IPS DF 19.7 (cell line): ENCODE measurements at places on chromosomes 7 and 10.

GRCh38 chr7:92794831-92795230 is 41.5 kb downstream of the CDK6 start:
- no peak for DNase-seq

GRCh38 chr7:28606421-28606820 is 194.1 kb downstream of the CREB5 start:
- DNase-seq = no peak

DNA sequence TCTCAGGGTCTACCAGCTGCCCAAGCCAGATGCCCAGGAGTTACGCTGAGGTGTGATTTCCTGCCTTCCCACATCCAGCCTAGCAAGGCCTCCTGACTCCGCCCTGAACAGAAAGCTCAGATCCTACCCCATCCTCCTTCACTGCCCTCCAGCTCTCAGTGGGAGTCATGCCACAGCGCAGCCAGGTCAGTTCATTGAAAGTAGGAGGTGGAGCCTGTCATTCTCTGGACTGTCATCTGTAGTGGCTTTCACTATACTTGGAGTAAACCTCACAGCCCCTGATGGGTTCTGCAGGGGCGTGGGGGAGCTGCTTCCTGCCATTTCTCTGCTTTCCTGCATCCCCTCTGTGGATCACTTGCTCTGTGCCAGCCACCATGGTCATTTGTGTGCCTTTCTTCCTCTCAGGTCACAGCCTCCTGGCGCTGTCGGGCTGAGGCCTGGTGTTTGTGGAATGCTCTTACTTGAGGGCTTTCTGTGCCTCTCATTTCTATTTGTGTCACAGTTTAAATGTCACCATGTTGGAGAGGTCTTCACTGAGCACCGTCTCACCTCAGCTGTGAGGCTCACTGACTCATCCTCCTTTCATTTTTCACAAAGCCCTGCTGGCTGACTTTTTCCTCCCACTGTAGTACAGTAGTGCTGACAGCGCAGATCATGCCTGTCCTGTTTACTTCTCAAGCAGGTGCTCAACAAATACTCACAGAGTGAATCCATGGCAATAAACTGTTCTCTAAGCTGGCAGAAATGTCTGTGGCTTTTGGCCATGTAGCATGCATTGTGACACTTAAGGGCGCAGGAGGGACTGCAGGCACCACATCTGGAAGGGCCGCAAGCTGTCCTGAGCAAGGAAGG is 61.0 kb upstream of the TMEM248 start:
- DNase-seq = no peak

DNA sequence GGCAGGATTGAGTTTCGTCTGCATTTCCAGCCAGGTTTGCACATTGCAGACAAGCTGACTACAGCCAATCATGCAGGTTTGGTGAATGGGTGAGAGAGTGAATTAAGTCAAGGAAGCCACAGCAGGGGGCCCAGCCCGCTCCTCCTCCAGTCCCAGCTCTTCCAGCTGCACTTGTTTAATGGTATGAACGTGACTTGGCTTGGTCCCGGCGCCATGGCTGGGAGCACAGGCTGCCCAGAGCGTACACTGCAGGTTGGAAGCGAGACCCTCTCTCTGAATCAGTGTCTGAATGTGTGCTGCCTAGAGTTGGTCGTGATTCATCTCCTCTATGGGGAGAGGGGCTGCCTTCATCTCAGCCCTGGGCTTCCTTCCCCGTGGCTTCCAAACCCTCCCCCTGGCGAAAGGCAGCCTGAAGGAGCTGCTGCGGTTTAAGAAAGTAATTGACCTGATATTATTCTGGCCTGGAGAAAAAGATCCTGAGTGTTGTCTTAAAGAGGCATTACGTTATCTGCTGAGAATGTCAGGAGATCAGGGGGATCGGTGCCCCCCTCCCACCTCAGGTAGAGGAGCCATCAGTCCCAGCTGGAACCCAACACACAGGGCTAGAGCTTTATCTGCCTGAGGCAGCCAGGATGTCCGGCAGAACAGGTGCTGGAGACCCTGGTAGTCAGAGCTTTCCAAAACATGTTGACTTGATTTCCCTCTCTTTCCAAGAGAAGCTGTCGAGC is 132.1 kb downstream of the COL26A1 start:
- no peak for DNase-seq

DNA sequence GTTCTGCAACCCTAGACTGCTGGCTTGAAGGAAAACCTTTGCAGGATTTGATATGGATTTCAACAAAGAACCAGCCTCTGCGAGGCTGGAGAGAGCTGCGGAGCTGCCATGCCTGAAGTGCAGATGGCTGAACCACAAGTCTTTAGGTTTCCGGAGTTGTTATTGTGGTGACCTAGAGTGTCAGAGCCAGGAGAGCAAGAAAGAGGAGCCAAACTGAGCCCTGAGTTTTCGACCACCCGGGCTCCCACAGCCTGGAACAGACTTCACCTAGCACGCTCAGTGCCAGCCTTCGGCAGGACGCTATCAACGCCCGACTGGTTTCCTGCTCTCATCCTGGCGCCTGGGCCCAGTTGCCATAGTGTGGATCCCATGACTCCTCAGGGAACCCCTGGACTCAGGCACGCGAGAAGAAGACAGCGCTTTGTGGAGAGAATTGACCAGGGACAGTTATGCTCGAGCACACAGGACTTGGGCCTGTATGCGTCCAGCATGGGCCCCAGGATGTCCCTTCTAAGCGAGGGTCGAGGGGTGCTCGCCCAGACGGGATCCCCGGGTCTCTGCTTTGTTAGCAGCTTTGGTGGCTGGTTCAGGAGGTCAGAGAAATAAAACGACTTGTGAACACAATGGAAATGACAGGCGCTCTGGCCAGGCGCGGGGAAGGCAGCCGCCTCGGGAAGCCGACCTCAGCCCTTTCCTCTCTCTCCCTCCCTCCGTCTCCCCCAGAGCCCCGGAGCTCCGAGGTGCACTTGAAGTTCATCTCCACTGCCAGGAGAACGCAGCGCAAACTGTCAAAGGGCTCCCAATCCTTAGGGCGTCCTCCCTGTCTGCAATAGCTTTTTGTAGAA is 1.8 kb upstream of the GAD2 start:
- DNase-seq = no peak

GRCh38 chr10:99057936-99058690 is 177.5 kb downstream of the HPSE2 start:
- no peak for DNase-seq

- DNase-seq = no peak
These were observed 990 bp downstream of the CALML3 start for GRCh38 chr10:5525561-5526341.

- DNase-seq = no peak
These were observed 379.6 kb downstream of the ARL4A start for GRCh38 chr7:13067036-13067435.
